Type B pancreatic cell (in vitro differentiated cells): ENCODE measurements at places on chromosomes 5 and 9. TPM values are rescaled to one million over a fixed set of nuclear protein-coding genes. Genes with fewer than 3 reads are reported as not detected.
A peak's percentile ranks its signal among the peaks of the same experiment; 100 is the strongest.

DNA sequence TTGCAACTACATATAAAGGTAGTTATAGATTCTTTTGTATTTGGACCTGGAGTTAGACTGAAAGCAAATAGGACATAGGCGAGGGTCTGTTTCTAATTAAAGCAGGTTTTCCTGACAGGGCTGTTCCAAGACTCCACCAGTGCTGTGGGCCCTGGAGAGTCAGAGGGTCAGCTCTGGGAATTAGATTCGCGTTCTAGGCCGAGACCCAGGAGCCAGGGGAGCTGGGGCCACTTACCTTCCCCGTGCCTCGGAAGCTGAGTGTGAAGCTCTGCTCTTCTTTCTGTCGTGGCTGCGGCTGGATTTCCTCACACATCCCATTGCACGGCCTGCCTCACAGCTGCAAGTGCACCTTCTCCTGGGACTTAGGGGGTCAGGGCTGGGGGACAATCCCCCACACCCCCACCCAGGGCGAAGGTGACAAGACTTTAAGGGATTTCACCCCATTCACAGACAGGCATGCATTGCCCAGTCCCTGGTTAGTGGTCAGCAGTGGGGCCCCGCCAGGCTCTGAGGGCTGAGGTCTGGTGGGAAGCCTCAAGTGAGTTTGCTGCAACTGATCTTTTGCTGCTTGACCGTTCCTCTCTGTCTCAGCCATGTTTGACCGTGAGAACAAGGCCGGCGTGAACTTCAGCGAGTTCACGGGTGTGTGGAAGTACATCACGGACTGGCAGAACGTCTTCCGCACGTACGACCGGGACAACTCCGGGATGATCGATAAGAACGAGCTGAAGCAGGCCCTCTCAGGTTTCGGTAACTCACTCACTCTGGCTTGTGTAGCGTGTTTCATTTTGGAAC lies 15.3 kb upstream of the AHRR start:
- peaks cover 16% of the 10 kb centered on the region for H3K36me3 ChIP-seq
- no peak overlapping the region for H3K27ac ChIP-seq
- peaks cover 50% of the 10 kb centered on the region for H3K4me1 ChIP-seq
- no peaks in the 10 kb centered on the region for H3K27me3 ChIP-seq

The ZDHHC12 gene
- total RNA-seq, result 25.6 and 53.5 TPM in 2 replicates

GRCh38 chr5:132054031-132054696 lies 6.3 kb upstream of the IL3 start:
- no peaks in the 10 kb centered on the region for H3K36me3 ChIP-seq
- no peaks in the 10 kb centered on the region for H3K4me1 ChIP-seq
- DNase-seq, result no peak

The ARAP3 gene
- total RNA-seq, result 8.4 and 10.2 TPM in 2 replicates

GRCh38 chr5:35884191-35884769 lies 27.6 kb downstream of the IL7R start:
- DNase-seq, result no peak
- no peaks in the 10 kb centered on the region for H3K36me3 ChIP-seq
- no peaks in the 10 kb centered on the region for H3K4me1 ChIP-seq
- H3K4me3 ChIP-seq, result no peak overlapping the region

DNA sequence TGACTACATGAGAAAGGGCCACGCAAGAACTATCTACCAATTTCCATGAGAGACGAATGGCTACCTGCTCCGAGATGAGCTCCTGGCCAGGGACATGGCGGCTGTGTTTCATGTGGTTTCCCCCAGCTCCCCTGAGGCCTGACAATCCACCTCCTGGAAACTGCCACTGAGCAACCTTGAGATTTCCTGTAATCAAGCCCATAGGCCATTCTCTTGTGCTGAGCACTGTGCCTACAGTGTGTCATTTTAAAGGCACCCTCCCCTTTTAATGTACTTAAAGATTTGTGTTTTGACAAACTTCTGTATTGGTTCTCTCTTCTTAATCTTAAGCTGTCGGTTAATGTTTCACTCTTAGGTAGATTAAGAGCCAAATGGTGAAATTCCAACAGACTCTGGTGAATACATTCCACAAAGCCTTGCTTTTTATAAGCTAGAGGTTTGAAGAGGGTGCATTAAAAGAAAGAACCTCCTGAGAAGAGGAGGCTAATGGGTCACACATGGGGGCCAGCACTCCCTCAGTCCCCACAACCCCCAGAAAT lies 72.3 kb downstream of the SECISBP2 start:
- no peak overlapping the region for H3K4me3 ChIP-seq
- no peak for DNase-seq
- H3K4me1 ChIP-seq, result peaks cover 10% of the 10 kb centered on the region

The PCDHGC5 gene
- total RNA-seq, result 0.45 and 1.9 TPM in 2 replicates

The HAND1 gene
- 2.4 and 17.9 TPM in 2 replicates for total RNA-seq

DNA sequence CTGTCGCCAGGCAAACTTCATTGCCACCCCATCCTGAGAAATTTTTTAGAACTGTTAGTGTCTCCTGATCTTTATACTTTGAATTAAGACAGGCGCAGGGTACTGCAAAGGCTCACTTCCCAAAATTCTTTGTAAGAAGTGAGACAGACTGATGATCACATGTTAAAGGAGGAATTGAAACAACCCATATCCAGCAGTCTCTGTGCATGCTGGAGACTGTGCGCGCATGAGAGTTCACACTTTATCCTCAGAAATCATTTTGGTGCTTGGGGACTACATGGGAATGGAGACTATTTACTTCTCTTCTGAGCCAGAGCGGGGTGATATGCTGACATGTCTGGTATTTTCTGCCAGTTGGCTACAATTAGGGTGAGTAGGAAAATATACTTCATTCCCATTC lies 91.2 kb downstream of the ZNF474 start:
- H3K36me3 ChIP-seq, result no peaks in the 10 kb centered on the region
- no peaks in the 10 kb centered on the region for H3K27me3 ChIP-seq
- no peaks in the 10 kb centered on the region for H3K4me1 ChIP-seq
- H3K27ac ChIP-seq, result no peak overlapping the region
- H3K4me3 ChIP-seq, result no peak overlapping the region
- DNase-seq, result no peak

DNA sequence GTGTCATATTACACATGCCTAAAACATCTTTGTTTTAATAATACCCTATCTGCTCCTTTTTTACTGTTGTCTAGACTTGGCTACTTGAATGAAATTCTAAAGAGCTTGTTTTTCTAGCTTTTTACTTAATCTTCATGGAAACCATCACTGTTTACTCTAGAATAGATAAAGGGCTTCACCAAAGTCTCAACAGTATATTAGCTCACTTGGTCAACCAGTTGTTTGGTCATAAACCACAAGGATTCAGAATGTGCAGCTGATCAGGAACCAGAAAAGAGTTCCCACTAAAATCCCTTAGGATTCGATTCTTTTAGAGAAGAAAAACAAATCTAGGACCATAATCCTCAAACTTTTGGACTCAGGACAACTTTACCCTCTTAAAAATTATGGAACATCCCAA lies 38.0 kb downstream of the CDO1 start:
- H3K4me3 ChIP-seq, result no peak overlapping the region
- no peaks in the 10 kb centered on the region for H3K27me3 ChIP-seq
- no peak overlapping the region for H3K27ac ChIP-seq
- H3K4me1 ChIP-seq, result no peaks in the 10 kb centered on the region
- H3K36me3 ChIP-seq, result no peaks in the 10 kb centered on the region

GRCh38 chr9:71442937-71443336 lies 321.5 kb upstream of the TRPM3 start:
- no peaks in the 10 kb centered on the region for H3K36me3 ChIP-seq
- no peak overlapping the region for H3K27ac ChIP-seq
- no peak overlapping the region for H3K4me3 ChIP-seq
- peaks cover 3% of the 10 kb centered on the region for H3K4me1 ChIP-seq
- H3K27me3 ChIP-seq, result peaks cover 43% of the 10 kb centered on the region

The WDR38 gene
- total RNA-seq, result 0.75 TPM in 1 of 2 replicates, not detected in the other

- H3K4me1 ChIP-seq, result no peaks in the 10 kb centered on the region
- no peak for DNase-seq
- peaks cover 15% of the 10 kb centered on the region for H3K27me3 ChIP-seq
- no peaks in the 10 kb centered on the region for H3K36me3 ChIP-seq
- H3K4me3 ChIP-seq, result no peak overlapping the region
Observed at GRCh38 chr5:157177953-157178352, 2.7 kb upstream of the ITK start.

- H3K4me3 ChIP-seq, result no peak overlapping the region
- no peaks in the 10 kb centered on the region for H3K36me3 ChIP-seq
- no peak overlapping the region for H3K27ac ChIP-seq
Observed at GRCh38 chr5:87900419-87900818, 368.2 kb downstream of the TMEM161B start.

DNA sequence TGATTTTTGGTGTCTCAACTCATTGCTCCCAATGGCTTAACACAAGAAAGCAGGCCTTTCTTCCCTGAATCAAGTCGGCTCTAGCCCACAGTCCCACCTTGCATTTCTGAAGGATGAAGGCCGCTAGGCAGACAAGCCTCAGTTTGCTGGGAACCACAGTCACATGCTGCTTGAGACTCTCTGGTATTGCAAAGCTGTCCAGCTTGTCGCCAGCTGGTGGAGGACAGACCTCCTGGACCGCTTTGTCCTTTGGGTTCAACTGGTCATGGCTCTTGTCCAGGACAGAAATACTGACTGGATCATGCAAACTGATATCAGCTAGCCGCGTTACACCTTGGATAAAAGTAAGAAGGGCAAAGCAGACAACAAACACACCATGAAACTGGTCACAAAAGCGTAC lies 23.1 kb downstream of the DDX31 start:
- no peak overlapping the region for H3K4me3 ChIP-seq
- H3K4me1 ChIP-seq, result no peaks in the 10 kb centered on the region
- no peaks in the 10 kb centered on the region for H3K27me3 ChIP-seq
- H3K36me3 ChIP-seq, result peaks cover 28% of the 10 kb centered on the region
- H3K27ac ChIP-seq, result no peak overlapping the region

GRCh38 chr9:72471096-72471495 lies 50.3 kb upstream of the TMC1 start:
- H3K27ac ChIP-seq, result no peak overlapping the region
- H3K27me3 ChIP-seq, result no peaks in the 10 kb centered on the region
- no peak overlapping the region for H3K4me3 ChIP-seq
- DNase-seq, result no peak
- H3K4me1 ChIP-seq, result peaks cover 4% of the 10 kb centered on the region

The GFPT2 gene
- total RNA-seq, result 1.1 and 17.6 TPM in 2 replicates

DNA sequence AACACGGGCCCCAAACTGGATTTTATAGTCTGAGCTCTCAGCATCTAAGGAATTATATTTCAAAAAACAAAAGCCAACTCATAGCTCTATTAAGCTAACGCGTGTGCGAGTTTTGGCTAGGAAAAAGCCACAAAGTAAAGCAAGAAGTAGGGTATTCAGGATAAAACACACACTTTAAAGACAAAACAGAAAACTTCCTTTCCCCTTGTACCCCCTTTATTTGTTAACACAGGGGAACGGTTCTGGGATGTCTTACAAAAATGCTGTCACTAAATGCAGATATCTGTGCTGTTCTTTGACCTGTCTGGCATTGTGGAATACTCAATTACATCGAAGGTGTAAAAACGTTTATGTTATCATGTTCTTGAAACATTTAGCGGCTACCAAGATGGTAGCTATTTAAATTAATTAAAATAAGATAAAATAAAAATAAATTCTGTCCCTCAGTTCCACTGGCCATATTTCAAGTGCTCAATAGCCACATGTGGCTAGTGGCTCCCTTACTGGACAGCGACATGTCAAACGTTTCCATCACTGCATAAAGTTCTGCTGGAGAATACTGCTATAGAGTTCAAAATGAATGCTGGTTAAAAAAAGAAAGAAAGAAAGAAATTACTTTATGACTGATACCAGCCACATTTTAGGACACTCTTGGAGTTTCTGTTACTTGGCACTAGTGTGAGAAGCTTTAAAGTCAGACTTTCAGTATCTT lies 7.2 kb upstream of the MEF2C start:
- no peaks in the 10 kb centered on the region for H3K36me3 ChIP-seq
- peak overlapping the region; percentile 88 for H3K4me3 ChIP-seq
- no peaks in the 10 kb centered on the region for H3K4me1 ChIP-seq
- H3K27ac ChIP-seq, result no peak overlapping the region
- H3K27me3 ChIP-seq, result peaks cover 58% of the 10 kb centered on the region

DNA sequence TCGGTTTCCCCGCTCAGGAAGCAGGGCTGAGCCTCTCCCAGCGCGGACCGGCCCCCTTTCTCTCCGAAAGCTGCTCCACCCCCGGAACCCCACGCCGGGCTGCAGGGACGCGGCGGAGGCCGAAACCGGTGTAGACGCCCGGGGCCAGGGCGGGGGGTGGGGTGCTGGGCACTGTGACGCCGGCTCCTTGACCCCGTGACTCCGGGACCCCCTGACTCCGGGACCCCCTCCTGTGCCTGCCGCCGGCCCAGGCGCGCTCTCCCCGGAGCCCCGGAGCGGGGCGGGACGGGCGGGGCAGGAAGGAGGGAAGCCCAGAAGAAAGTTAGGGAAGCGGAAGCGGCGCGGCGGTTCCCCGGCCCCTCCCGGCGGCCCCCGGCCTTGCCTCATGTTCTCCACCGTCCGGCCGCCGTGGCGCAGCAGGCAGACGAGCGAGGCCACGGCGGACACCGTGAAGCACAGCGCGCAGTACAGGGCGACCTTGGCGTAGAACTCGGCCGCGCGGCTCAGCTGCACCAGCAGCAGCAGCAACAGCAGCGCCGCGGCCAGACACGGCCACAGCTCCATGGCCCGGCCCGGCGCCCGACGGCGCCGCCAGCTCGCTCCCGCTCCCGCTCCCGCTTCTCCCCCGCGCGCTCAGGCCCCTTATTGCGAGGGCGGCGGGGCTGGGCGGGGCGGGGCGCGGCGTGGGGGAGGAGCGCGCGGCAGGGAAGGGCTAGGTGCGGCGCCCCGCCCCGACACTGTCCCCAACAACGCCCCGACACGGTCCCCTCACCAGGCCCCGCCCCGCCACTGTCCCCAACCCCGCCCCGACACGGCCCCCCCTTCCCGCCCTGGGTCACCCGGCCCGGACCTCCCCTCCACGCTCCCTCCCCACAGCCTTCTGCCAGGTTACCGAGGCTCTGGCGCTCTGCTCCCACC lies at the start of gene AGPAT2:
Gene AGPAT2 (minus strand): TSS at position 664 of the 918 bp plus-strand sequence. CDS start 100 bp downstream, at position 564.
- H3K36me3 ChIP-seq, result no peaks in the 10 kb centered on the region
- H3K27ac ChIP-seq, result peak within 1 kb of the TSS; percentile 56
- no peak for DNase-seq
- peak within 1 kb of the TSS; percentile 86 for H3K4me3 ChIP-seq
- no peaks in the 10 kb centered on the region for H3K4me1 ChIP-seq
- no peaks in the 10 kb centered on the region for H3K27me3 ChIP-seq

- H3K4me1 ChIP-seq, result no peaks in the 10 kb centered on the region
- no peaks in the 10 kb centered on the region for H3K27me3 ChIP-seq
- peaks cover 12% of the 10 kb centered on the region for H3K36me3 ChIP-seq
- H3K27ac ChIP-seq, result no peak overlapping the region
- no peak for DNase-seq
Observed at GRCh38 chr5:145723516-145723915, 111.6 kb downstream of the PRELID2 start.

GRCh38 chr9:99828417-99829176 lies 6.9 kb downstream of the NR4A3 start:
- DNase-seq, result no peak
- no peak overlapping the region for H3K27ac ChIP-seq
- H3K4me1 ChIP-seq, result peaks cover 6% of the 10 kb centered on the region

The MAT2B gene
- 41.2 and 56.4 TPM in 2 replicates for total RNA-seq
